MV-4-11 (cell line): ENCODE measurements at places on chromosomes 1 and 21.

DNA sequence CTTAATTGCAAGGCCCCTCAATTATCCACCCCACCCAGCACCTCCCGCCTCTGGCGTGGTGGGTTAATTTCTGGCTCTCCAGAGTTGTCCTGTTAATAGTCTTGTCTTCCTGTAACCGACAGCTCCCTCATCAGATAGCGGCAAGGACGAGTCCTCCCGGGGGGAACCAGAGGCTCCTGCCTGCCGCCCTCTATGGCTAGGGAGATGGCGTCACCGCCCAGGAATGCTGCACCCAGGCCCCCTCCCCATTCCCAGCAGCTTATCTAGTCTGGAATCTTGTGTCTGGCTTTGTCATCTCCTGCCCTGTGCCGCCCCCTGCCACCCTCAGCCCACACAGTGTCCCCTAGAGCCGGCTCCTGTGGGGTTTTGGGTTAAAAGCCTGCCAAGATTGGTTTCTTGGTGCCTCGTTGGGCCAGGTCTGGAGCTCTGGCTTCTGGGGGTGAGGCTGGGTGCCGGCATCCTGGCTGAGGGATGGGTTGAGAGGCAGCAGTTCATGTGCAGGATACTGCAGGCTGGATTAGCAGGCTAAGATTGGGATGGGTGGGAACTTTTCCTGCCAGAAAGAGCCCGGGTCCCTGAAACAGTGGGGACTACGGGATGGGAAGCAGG lies 48.8 kb downstream of the EDN2 start:
- no peak for DNase-seq

DNA sequence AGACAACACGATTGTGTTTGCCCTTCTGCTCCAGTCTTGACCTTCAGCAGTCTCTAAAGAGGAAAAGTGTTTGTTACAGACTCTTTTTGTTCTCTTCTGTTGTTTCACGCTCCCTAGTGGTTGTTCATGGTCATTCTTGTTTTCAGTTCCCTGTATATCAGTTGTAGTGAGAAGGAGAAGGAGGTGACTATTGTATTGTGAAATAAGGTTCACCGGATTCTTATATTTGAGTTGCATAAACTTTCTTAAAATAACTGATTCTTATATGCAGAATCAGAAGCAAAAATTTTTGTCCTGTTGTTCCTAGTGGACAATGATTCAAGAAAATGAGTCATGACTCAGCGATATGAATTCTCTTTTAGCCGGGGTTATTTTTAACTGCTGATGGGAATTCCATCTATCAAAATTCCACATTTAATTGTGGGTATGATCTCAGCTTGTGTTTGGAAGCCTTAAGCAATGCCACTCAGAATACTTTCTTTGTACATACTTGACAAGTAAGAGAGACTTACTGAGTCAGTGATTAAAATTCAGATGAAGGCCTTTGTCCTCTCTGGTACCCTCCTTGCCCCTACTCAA lies 152.2 kb downstream of the CLEC20A start:
- DNase-seq = peak; percentile 93

DNA sequence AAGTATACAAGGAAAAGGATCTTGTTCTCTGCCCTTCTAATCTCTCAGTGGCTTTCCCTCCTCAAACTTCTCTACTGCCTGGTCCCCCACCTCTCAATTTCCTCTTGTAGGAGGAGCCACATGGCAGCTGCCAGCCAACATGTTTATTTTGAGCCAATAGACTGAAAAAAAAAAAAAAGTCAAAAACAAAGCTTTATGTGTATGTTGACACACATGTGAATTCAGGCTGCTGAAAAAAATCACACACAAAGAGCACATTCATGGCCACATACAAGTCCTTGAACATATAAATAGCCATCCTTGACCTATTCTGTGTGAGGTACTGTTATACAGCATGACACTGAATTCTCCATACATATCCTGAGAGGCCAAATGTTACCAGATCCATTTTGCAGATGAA lies 3.7 kb downstream of the PTPN14 start:
- DNase-seq = no peak

GRCh38 chr1:24679725-24680124 lies 36.6 kb downstream of the SRRM1 start:
- no peak for DNase-seq

GRCh38 chr1:107162745-107163144 lies 21.9 kb downstream of the NTNG1 start:
- DNase-seq = no peak

- no peak for DNase-seq
Measured at GRCh38 chr1:905811-906599, 17.7 kb upstream of the SAMD11 start.

- no peak for DNase-seq
Measured at GRCh38 chr1:56336982-56337381, 242.4 kb downstream of the PLPP3 start.

DNA sequence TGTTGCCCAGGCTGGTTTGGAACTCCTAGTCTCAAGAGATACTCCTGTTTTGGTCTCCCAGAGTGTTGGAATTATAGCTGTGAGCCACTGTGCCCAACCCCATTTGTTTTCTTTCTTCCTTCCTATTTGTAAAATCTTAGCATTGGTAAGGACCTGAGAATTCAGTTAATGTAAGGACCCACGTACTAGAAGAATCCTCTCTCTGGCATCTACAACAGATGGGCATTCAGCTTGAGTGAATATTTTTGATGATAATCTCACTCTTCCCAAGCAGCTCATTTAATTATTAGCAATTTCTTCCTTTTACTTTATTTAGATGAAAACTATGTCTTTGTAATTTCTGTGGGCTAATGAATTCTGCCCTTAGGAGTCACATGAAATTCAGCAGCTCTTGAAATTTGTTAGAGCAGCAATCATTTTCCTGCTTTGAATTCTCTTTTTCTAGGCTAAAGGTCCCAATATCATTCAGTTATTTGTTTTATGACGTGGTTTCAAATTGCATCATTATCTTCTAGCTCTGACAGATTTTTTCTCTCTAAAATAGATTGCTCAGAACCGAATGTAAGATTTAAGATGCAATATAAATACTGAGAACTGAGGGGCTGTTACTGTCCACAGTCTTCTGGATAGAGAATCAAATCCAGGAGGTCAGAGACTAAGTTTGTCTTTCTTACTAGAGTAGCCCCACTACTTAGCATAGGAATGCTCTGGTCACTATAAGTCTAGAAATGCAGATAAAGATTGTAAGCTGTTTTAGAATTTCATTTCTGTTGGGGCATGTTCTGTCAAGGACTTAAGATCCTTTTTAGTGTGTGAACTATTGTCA lies 59.4 kb downstream of the EPB41 start:
- no peak for DNase-seq

GRCh38 chr1:91020486-91020885 lies 1.3 kb downstream of the ZNF644 start:
- no peak for DNase-seq

- no peak for DNase-seq
Measured at GRCh38 chr1:213688655-213689054, 299.1 kb upstream of the PROX1 start.

GRCh38 chr1:46802081-46802480 lies 3.2 kb downstream of the CYP4B1 start:
- no peak for DNase-seq

DNA sequence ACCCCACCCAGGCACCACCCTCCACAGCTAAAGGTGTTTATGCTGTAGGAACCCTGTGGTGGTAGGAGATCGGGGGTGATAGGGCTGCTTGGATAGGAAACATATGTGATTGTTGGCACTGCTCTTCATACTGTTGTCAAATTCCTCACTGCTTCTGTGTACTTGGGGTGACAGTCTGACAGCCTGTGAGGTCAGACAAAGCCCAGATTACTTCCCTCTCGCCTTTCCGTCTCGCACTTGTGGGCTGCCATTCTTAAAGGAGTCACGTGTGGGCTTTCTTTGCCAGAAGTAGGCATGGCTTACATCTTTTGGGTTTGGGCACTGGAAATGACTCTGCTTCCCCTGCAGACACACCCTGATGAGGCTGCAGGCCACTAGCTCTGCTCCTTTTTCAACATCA lies 363.8 kb downstream of the DISC1 start:
- DNase-seq = no peak

DNA sequence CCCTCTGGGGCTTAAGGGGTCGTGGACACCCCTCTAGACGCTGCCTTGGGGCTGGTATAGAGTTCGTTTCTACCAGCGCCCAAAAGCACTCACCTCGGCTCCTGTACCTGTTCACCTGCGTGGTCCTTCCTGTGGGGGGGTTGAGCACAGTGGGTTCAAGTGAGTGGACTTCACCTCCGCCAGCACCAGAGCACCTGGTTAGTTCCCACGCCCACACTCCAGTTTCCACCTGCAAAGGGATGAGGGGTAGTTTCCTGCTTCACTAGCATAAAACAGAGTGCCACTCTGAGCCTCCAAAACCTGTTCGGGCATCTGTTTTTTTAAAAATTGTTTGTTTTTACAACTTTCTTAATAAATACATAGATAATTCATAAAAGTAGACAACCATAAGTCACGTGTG lies 64.5 kb upstream of the SIPA1L2 start:
- DNase-seq = no peak

GRCh38 chr1:232820431-232820830 lies 15.2 kb downstream of the MAP10 start:
- DNase-seq = no peak

DNA sequence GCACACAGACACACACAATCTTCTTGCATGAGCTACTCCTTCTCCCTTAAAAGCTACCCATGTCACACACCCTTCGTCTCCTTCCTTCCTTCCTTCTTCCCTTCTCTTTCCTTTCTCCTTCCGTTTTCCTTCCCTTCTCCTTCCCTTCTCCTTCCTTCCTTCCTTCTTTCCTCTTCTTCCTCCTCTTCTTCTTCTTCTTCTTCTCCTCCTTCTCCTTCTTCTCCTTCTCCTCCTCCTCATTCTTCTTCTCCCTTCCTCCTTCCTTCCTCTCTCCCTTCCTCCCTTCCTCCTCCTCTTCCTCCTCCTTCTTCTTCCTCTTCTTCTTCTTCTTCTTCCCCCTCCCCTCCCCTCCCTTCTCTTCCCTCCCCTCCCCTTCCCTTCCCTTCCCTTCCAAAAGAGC lies 52.1 kb upstream of the LEPR start:
- no peak for DNase-seq

DNA sequence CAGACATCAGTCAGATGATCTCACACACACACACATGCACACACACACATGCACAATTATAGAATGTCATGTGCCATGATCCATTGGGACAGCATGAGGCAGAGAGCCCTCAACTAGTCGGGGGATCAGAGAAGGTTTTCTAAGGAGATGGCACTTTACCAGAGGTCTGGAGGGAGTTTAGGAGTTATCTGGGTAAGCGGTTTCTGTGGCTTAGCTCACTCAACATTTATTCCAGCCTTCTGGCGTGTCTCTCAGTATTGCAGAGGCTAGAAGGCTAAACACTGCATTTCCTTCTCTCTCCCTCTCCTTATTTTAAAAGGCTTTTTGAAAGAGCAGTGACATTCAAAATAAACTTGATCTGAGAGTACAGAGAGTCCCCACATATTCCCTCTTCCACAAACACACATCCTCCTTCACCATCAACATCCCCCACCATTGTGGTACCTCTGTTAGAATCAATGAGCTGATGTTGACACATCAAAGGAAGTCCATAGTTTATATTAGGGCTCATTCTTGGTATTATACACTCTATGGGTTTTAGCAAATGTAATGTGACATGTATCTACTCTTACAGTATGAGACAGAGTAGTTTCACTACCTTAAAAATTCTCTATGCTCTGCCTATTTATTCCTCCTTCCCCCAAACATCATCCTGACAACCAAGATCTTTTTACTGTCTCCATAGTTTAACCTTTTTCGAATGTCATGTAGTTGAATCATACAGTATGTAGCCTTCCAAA lies 9.0 kb upstream of the PLA2G2A start:
- DNase-seq = peak; percentile 80

DNA sequence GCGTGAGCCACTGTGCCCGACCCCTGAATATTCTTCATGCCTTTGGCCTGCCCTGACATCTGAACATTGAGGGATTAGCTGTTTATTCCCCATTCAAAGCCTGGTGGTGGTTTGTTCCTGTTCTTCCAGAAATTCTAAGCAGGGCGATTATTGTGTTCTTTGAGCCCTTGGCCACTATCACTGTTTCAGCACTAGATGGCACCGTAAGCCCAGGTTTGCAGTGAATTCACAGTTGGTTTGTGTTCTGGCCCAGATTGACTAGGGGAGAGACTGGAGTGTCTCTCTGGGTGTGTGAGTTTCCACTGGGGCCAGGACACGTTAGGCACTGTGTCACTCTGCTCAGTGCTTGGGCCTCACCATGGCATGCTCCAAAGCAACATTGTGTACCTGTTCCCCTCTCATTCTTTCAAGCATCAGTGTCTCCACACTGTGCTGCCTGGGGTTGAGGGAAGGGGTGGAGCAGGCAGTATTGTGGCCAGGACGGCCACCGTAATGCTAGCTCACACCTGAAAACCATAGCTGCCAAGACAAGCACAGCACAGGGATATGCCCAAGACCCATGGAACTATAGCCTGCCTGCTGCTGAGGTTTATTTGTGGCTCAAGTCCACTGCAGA lies 52.7 kb downstream of the PKN2 start:
- DNase-seq = peak; percentile 64

DNA sequence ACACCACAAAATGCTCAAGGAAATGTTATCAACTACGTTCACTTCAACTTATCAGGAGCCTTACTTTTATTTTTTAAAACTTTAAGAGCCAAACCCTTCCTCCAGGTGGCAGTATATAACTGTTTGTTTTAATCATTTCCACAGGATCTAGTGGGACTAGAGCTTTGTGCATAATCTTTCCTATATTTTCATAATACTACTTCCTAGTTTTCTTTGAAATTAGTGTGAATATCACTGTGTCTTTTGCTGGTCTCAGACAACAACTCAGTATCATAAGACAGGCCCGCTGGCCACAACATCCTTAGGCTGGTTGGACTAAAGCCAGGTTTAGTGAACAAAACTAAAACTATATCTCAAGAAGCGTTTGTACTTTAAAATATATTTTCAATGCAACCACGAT lies 145.5 kb downstream of the TIAM1 start:
- DNase-seq = peak; percentile 61

GRCh38 chr1:64895500-64895899 lies 70.8 kb downstream of the JAK1 start:
- DNase-seq = peak; percentile 99

DNA sequence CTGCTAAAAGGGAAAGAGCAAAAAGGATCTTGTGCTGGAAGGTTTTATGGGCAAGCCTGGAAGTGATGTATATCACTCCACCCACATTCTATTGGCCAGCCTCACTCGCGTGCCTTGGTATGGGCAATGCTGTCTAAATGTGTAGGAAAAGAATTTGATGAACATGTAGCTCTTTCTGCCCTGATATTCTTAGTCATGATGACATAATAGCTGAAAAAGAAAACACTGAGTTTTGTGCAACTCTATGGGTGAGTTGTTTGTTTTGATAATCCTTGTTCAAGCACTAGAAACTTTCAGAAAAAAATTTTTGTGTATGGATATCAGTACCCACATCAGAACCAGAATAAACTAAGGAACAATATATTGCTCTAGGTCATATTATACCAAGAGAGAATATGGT lies 231.5 kb upstream of the ST6GALNAC5 start:
- DNase-seq = no peak

DNA sequence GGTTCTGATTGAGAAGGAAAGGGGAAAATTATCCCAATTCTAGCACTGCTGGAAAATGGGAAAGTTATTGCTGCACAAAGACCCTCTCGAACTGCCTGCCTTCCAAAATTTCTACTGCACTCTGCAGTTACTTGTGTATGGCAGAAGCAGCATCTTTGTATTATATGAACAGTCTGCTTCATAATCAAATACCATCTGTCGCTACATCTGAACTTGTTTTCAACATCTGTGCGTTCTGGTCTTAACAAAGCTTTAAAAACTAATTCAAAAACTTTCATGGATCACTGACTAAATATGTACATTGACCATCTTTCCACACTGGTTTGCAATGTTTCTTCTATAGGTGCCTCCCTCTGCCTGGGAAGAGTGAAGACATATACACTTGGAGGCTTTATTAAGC lies 79.2 kb downstream of the PROX1 start:
- DNase-seq = no peak
